ENCODE measurements at places on chromosomes 2 and 18.

DNA sequence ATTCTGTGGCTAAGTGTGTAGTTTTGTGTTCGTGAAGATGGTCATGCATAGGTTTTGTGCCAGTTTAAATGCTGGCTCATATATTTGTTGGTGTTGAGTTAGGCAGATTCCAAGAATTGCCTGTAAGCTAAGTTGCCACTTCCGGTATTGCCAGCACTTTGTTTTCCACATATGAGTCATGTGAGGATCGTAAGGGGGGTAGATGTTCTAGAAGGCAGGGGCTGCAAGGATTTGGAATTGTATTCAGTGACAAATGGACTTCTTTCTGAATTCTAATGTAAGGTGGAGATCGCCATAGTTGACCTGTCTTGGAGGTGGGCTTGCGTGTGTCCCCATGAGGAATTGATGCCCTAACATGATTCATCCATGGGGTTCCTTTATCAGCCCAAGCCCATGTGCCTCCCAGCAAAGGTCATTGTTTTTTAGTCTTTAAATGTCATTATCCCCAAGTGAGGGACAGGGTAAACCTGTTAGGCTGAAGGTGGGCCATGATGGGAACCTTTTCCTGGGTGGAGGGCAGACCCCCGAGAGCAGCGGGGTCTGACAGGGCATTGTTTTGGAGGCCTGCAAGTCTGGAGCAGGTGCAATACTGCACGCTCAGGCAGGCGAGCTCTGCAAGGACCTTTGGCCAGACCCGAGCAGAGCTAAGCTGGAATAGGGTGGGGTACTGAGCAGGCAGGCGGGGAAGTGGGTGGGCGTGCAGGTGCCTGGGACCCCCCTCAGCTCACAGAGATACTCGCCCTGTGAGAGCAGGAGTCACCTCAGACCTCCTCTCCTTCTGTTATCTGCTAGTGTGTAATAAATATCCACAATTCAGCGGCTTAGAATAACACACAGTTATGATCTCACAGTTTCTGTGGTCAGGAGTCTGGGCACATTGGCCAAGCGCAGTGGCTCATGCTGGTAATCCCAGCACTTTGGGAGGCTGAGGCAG is 77.4 kb downstream of the LRRFIP1 start:
- DNase-seq = no peak

DNA sequence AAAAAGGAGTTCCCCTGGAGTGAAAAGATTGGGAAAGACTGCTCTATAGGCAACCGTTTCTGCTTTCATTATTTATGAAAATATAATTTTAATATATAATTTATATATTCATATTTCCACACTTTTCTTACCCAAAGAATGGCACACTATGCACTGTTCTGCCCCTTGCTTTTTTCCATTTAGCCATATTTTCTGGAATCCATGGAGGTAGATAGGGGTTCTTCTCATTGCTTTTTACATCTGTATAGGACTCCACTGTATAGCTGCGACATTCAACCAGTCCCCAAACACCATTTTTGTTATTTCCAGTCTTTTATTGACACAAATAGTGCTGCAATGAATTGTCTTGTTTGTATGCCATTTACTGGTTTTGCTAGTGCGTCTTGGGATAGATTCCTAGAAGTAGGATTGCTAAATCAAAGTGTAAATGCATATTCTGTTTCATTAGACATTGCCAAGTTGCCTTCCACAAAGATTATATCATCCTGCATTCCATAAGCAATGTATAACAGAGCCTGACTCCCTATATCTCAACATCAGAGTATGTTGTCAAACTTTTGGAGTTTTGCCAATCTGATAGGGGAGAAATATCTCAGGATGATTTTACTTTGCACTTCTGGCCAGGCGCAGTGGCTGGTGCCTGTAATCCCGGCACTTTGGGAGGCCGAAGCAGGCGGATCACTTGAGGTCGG is 26.6 kb upstream of the TCF7L1 start:
- DNase-seq = no peak

- no peak for DNase-seq
Observed at GRCh38 chr2:171551836-171552235, 29.6 kb downstream of the CYBRD1 start.

DNA sequence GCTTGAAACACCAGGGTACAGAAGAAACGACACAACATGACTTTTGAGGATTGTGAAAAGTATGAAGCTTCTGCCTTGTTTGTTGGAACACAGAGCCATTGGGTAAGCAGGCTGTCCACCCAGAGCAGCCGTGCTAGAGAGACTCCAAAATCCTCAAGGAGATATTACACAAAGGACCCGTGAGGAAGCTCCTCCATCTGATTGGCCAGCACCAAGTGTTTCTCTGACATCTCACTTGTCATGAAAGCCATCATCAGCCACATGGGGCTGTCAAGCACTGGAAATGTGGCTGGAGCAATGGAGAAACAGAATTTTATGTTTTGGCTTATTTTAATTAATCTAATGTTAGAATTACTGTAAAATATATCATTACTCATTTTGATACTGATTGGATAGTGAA is 29.8 kb upstream of the LDAH start:
- DNase-seq = no peak

GRCh38 chr2:235050980-235051351 is 99.1 kb downstream of the SH3BP4 start:
- DNase-seq = peak; percentile 97

DNA sequence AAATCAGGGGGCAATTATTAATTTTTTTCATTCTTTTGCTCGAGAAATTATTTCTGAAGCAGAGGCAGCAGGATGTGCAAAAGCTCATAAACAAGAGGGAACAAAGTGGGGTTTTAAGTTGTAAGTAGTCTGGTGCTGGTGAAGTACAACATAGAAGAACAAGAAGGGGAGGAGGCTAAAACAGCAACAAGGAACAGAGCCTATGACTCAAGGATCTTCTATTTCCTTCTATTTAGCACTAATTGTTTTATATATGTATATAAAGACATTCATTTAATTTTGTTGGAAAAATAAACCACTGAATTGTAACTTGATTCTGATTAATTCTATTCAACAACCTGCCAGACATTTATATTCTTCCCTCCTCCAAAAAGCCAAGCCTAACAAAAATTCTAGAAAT is 35.0 kb downstream of the YES1 start:
- no peak for DNase-seq

DNA sequence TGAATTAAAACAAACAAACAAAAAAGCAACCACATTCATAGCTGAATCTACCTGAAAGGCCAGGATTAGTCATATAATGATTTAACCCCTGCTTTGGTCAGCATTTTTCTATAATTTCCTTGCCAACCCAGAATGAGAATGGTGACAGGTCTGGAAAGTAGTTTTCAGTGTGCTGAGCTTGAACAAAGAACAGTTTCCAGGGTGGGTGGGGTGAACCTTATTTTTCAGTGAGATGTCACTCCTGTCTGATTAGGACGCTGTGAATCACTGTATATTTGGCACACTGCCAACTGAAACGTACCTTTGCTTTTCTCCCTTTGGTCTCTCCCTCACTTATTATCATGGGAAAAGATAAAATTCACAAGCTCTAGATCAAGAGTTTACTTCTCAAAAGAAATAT is 35.0 kb upstream of the DSC1 start:
- no peak for DNase-seq

- no peak for DNase-seq
Observed at GRCh38 chr2:170895023-170895757, 33.9 kb upstream of the GORASP2 start.

DNA sequence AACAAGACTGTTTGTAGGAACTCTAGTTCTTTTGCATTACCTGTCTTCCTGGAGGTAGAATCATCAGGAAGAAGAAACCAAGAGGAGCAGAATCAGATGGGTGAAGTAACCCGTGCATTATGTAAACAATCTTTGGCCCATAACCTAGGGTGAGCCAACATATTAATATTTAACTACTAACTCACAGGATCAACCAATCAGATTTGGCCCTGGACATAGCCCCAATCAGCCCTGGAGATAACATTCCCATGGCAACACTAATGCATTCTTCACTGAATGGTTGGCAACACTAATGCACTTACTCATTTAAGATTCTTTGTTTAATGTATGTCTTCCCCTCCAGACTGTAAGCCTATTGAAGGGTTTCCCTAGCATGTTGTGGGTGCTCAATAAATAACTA is 72.0 kb upstream of the CTAGE1 start:
- DNase-seq = no peak

DNA sequence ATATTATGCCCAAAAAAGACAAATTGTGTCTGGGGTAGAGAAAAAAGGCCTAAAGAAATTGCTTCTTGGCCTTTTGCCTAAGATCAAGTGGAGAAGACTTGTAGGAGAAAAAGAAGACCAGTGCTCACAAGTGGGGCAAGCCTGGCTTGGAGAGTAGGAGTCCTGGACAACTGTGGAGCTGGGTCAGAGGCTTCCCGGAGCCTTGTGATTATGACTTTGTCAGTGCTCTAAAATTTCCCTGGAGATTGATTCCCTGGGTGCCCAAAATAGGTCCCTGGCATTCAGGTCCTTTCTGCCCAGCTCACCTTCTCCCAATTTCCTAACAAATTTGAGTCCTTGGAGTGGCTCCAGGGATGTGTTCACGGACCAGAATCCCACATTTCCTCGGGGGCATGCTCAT is 787 bp upstream of the TRIM54 start:
- DNase-seq = no peak

DNA sequence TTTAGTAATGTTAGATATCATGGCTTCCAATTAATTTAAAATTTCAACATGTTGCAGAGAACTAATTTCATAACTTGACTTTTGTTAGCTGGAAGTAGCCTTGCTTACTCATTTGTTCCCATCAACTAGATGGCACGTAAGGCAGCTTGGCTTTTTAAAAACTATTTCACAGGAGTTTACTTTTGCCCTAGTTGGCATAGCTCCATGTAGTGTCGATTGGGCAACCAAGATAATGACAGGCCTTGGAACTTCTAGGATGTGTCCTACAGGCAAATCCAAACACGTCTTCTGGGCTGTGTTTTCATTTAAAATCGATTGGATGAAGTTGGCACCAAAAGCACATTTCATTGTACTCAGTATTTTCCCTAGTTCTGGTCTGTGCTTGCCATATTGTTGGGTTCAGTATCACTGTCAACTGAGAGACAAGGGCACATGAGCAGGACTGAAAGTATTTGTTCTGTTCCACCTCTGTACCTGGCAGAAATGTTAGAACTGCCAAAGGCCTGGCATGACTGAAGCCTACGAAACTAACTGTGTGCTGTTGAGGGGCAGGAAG is 29.4 kb downstream of the HADHB start:
- peak; percentile 24 for DNase-seq

DNA sequence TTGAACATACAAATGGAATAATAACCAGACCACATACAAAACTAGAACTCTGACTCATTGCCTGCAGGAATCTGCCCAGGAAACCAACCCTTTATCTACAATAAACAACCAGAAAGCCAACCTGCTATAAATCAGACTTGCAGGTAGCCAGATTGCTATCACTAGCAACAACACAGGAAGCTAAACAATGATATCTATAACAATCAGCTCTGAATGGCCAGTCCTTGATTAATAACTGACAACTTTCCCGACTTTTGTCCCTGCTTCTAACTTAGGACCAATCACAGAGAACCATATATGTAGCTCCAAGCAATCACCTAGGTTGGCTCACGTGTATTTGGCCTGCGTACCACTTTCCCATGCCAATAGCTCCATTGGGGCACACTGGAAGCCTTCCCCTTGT is 470.8 kb downstream of the RIT2 start:
- DNase-seq = no peak

DNA sequence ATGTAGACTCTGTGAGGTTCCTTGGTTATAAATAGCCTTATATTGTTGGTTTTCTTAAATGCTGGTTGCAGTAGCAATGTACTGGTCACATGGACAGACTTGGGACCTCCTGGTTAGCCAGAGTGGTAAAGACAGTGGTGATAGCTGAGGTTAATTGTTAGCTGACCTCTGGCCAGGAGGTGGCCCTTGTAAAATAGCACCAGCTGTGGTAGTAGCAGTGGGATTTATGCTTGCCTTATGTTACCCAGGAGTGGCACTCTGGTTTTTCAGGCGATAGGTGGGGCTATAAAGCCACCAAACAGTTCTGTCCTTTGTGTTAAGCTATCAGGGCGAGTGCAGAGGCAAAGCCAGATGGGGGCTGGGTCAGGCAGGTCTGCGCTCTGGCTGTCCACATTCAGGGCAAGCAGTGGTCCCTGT is 94.8 kb upstream of the SRD5A2 start:
- DNase-seq = no peak

All from SK-N-MC (cell line).